ENCODE measurements at places on chromosomes 5 and 9. TPM values are rescaled to one million over a fixed set of nuclear protein-coding genes. Genes with fewer than 3 reads are reported as not detected.

HAVCR1 gene
- 0.27 TPM for total RNA-seq

DNA sequence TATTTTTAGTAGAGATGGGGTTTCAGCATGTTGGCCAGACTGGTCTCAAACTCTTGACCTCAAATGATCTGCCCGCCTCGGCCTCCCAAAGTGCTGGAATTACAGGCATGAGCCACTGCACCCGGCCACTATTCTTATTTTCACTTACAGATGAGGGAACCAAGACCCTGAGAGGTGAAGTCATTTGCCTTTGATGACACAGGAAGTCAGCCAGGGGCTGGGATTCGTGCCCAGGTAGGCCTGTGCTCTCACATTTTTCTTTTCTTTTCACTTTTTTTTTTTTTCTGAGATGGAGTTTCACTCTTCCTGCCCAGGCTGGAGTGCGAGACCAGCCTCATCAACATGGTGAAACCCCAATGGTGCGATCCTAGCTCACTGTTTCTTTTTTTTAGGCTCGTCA, 22.2 kb downstream of the ENG start:
- DNase-seq: no peak

TOMM5 gene
- total RNA-seq: 146 TPM

GRCh38 chr5:99607124-99607523, 678.3 kb upstream of the CHD1 start:
- DNase-seq: no peak

- no peak for DNase-seq
Observed at GRCh38 chr9:32940740-32941139, 60.7 kb downstream of the APTX start.

- DNase-seq: no peak
Observed at GRCh38 chr9:118928722-118929121, 440.5 kb downstream of the BRINP1 start.

DNA sequence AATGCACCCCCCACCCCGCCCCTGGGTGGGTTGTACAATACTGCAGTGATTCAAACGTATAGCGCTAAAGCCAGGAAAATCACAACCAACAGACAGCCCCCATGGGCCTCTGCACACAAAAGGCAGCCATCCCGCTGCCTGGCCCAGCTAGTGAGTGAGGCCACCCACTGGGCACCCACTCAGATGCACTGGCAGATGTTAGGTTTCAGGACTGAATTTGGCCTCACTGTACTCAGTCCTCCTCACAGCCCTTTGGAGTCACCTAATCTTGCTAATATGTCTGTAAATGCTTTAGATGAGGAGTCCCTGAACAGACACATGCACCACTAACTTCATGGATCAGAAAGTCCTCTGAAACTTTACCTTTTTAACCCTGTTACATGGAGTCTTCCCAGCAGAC, 87.7 kb downstream of the FSTL4 start:
- DNase-seq: no peak

DNA sequence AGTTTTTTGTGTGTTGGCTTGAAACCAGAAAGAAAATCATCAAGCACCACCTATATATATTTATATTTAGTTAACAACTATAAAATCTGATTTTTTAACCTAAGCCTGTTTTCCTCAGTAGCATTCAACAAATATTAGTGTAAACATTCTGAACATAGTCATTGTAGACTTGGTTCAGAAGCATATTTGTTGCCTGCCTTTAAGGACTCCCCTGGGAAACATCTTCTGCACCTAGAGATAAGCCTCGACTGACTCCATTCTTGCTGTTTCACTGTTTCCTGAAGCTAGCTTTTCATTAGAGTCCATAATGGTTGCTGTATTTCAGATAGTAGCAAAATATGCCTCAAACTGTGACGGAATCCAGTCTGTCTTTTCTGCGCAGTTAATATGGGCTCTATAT, 123.5 kb downstream of the TRIO start:
- no peak for DNase-seq

DNA sequence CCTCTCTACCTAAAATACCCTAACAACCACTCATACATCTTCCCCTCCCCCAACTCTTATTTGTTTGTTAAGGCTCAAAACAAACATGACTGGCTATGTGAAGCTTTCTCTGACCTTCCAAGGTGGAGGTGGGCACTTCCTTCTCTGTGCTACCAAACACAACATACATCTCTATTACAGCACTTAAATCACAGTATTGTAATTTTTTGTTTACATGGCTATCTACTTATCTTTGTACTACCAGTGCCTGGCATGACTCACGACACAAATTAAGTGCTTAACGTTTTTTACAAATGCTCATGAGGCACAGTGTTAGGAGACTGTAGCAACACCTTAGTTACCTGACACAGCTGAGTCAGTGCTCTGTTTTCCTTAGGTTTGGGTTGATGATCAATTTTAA, 18.6 kb downstream of the HOMER1 start:
- DNase-seq: no peak

TMOD1 gene
- 2.5 TPM for total RNA-seq

TAF1L gene
- total RNA-seq: 0.05 TPM

DNA sequence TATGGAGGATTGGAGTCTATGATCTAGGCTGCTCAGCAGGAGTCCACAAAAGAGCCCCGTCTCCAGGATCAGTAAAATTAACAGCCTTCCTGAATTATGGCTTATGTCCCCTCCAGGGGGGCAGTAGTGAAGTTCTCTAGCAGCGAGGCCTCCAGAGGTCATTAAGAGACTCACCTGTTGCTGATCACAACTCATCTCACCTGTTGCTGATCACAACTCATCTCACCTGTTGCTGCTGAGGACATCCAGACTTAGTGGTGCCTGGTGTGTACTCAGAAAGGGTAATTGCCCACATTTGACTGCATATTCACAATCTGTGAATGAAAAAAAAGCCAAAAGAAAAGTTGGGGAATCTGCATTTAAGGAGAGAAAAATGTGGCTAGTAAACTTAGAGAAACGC, 129.5 kb downstream of the SMARCA2 start:
- no peak for DNase-seq

PCDHGB7 gene
- 0.07 TPM for total RNA-seq

- DNase-seq: no peak
Observed at GRCh38 chr5:113268232-113268631, 166.6 kb downstream of the TSSK1B start.

DNA sequence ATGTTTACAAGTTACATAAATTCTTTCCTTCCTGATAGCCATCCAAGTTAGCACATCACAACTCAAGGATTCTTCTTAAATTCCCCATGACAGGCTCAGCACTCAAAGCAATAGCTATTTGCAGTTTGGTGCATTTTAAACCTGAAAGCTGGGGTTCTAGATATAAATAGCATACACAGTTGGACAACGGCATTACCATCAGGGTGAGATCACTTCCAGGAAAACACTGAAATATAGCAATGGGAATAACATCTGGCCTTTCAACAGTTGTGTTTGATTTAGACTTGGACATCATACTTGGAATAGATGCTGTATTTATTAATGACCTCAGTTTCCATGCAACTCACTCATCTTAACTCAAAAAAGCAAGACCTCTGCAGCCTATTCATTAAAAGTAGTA, 24.7 kb upstream of the LECT2 start:
- no peak for DNase-seq

DNA sequence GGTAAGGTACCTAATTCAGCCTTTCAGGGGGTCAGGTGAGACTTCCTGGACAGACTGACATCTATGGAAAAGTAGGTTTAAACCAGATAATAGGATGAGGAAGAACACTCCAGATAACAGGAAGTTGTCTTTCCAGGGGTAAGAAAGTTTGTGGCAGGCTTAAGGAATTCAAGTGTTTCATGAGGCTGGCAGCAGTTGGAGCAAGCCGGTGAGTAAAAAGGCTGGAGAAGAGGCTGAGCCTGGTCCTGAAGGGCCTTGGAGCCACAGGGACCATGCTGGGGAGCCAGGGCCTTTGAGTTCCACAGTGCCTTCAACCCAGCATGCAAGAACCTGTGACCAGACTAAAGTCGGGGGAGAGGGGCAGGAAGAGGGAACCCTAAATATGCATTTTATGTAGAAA, 353.4 kb downstream of the SPOCK1 start:
- no peak for DNase-seq

GRCh38 chr9:102000956-102001355, 262.5 kb upstream of the GRIN3A start:
- no peak for DNase-seq

DNA sequence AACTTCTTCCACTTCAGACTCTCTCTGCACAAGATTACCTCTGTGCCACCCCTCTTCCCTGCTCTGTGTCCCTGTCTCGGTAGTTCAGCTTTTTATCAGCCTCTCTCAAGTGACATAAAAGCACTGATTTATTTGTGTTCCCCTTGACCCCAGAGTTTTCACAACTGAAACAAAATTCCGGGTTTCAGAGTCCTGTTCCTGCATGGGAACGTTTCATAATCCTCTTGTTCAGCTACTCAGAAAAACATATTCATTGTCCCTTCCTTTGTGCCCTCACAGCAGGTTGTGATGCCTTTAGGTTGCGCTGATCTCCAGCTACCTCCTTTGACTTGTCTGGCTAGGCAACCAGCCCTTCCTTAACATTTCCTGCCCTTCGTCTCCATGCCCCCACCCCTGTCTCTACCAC, 13.7 kb upstream of the ITGA1 start:
- DNase-seq: no peak

- DNase-seq: peak; percentile 8
Observed at GRCh38 chr5:132447196-132447595, 43.4 kb downstream of the IRF1 start.

FAM221B gene
- not detected for total RNA-seq

GRCh38 chr9:108526518-108526917, 329.3 kb downstream of the ACTL7B start:
- no peak for DNase-seq

- no peak for DNase-seq
Observed at GRCh38 chr5:150457121-150457520, 7.6 kb upstream of the RPS14 start.

- DNase-seq: no peak
Observed at GRCh38 chr5:42715785-42716184, 40.8 kb upstream of the CCDC152 start.

PURA gene
- total RNA-seq: 12.3 TPM

MLANA gene
- not detected for total RNA-seq

ABLIM3 gene
- 0.10 TPM for total RNA-seq

C9orf50 gene
- not detected for total RNA-seq

PCDHGB1 gene
- not detected for total RNA-seq

Data from activated CD4-positive, alpha-beta memory T cell treated with anti-CD3 and anti-CD28 coated beads for 36 hours (primary cell).